ENCODE measurements at places on chromosomes 3 and 15.

DNA sequence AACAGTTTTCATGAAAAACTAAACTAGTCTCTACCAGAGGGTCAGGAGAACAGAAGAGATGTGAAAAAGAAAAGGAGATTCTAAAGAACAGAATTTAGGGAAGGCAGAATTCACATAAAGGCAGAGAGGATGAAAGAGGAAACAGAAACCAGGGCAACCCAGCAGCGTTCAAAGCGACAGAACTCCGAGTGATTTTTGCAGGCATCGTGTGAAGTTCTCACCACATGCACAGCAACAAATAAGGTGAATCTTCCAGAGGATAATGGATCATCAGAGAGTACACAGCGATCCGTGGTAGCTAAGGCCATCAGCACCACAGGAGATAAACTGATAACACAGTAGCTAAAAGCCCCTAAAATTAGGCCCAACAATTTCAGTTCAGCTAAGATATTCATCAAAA lies 250.8 kb upstream of the THBS1 start:
- no peak for DNase-seq

GRCh38 chr3:151037746-151038477 lies 47.6 kb upstream of the MED12L start:
- DNase-seq, result no peak

DNA sequence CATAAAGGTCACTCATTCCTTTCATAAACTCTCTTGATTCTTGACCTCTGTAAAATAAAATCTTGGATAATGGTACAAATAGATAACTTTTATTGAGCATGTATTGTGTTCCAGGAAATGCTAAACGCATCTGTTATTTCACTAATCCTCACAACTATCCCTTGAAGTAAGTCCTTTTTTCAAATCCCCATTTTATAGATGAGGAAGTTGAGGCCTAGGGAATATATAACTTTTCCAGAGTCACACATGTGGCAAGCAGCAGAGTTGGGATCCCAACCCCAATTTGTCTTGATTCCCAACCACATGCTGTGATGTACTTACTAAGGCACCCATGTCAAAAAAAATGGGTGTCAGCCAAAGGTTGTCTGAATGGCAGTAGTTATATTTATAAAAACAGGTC lies 6.3 kb downstream of the VPS39 start:
- no peak for DNase-seq

GRCh38 chr3:3209714-3210113 lies 30.2 kb upstream of the CRBN start:
- no peak for DNase-seq

DNA sequence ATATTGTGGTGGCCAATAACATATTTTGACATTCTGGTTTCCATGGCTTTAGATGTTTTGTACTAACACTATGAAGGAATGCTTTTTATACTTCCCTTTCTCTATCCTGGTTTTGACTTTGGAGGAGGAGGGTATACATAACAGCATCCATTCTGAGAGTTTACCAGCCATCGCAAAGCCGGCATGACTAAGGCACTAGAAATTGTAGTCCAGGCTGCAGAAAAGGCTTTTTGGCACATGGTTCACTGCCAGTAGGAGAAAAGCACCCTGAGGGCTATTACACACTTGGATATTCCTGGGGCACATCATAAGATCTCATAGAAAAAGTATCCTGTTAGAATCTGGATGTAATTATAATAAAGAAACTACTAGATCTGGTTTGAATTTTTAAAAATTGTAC lies 101.8 kb downstream of the STT3B start:
- no peak for DNase-seq

DNA sequence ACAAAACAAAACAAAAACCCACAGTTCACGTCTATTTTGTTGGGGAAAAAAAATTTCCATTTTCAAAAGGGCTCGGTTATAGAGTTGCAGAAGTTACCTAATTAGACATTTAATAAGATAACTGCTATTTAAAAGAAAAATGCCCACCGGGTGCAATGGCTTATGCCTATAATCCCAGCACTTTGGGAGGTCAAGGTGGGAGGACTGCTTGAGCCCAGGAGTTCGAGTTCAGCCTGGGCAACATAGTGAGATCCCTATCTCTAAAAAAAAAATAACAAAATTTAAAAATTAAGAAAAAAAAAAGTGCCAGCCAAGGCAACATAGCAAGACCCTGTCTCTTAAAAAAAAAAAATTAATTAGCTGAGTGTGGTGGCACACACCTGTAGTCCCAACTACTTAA lies 19.2 kb downstream of the SEC11A start:
- DNase-seq, result no peak

GRCh38 chr15:31248951-31249350 lies 77.7 kb upstream of the KLF13 start:
- DNase-seq, result no peak

GRCh38 chr3:106428565-106428994 lies 559.8 kb upstream of the CBLB start:
- no peak for DNase-seq

DNA sequence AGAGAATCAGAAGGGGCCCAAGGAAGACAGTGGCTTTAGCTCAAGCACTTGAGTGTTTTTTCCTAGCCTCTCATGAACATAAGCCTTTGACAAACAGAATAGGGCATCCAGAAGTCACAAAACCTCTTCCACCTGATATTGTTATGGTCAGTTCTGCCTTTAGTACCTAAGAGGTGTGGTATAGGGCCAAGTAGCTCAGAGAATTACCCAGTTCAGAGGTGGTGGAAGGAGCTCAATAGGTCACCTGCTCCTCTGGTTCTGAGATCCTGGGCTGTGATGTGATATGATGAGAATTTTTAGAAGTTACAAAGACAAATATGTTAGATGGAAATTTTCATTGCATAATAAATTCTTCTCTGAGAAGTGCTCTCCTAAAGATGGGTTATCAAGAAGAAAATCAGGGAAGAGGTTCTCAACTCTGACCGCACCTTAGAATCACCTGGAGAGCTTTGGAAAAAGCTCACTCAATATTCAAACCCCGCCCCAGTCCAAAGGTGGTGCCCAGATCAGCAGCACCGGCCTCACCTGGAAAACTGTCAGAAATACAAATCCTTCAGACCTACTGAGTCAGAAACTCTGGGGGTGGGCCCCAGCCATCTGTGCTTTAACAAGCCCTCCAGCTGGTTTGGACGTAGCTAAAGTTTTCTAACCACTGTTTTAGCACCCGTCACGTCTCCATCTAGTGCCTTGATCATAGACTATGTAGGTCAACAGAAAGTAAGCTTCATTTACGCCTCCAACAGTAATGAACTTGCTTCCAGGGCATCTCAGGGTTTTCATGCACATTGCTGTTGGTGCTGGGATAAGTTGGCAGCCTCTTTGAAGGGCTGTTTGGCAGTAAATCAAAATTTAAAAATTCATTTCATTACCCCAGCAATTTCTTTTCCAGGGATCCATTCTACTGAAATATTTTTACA lies 101.3 kb downstream of the MYH15 start:
- no peak for DNase-seq

DNA sequence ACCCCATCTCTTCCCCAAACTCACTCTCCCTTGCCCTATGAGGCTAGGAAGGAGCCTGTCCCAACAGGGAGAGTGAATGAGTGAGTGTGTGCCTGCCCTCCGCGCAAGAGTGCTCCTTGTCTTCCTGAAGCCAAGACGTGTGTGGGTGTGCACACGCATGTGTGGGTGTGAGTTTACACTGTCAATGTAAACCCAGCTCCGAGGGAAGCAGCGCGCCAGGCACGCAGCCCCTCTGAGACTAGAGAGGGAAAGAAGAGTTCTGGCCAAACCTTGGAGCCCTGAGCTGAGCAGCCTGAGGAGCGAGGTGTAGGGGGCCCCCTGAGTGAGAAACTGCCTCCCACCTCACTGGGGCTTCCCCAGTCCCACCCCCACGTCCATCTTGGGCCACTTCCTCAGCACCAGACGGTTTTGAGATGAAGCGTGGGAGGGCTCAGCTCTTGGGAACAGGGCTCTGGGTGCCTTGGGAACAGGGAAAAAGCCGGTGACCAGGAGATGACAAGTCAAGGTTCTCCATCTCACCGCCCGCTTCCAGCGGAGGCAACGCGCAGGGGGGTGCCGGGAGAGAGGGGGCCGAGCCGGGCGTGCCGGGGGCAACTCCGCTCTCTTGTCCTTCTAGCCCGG lies 5.1 kb downstream of the MECOM start:
- DNase-seq, result no peak

DNA sequence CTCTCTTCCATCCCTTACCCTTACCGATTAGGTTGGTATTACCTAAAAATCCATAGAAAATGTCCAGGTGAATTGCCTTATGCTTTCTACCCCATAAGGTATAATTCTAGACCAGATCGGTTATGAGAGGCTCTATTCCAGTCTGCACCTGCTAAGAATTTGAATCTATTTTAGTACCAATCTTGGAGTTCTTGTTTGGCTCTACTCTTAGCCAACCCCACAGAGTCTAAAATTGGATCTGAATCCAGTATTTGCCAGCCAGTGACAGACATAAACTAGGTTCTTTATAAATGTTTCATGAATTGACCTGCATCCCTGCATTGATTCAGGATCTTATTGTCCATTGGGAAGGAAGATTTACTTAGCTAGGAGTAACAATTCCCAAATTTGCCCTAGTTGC lies 6.5 kb downstream of the KLHL24 start:
- no peak for DNase-seq

DNA sequence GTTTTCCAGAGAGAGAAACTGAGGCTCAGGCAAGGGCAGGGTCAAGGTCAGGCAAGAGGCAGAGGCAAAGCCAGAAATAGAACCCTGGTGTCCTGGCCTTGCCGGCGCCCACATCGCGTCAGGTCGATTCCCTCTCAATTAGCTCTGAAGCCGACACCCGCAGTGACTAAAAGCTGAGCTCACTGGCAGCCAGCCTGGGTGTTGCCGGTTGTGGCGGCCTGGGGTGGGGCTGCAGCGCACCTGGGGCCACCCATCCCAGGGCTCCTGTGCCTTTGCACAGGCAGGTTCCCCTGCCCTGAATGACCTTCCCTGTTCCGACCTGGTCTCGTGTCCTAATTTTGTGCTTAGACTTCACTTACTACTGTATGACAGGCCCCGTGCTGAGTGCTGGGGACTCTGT lies 6.2 kb downstream of the SEMA3F start:
- DNase-seq, result no peak

DNA sequence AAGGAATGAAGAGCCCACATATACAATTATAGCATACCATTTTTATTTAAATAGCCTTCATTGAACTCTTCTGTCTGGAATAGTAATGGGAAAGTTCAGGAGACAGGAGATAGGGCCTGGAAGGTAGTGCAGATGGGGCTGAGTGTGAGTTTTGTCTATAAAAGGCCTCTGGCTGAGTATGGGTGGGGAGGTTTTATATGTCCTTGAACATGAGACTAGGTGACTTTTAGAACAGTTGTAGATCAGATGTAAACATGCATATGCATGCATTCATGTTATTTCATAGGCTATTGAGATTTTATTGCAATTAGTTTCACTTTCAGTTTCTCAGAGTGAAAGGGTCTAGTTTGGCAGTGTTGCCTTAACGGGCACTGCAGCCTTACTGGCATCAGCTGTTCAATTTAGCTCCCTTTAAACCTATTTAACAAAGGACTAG lies 27.1 kb downstream of the CGGBP1 start:
- peak; percentile 74 for DNase-seq

DNA sequence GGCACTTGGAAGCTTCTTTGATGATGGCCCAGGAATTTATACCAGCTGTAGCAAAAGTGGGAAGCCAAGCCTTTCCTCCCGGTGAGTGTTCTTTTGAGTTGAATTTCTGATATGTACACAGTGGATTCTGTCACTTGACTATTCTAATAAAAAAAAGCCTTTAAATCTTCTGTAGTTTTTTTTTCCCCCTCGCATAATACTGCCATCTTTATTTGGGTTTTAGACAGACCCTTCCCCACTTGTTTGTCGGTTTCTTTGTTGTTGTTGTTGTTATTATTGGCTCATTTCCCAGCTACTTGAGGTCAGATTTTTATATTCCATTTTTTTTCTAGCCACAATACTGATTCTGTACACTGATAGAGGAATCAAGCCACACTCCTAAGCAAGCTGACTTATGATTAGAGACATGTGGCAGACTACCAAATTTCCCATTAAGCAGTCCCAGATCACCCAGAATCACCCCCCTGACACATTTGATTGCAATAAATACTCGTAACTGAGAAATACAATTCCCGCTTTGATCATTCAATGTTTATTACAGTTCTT lies 122.4 kb upstream of the IL12A start:
- no peak for DNase-seq

DNA sequence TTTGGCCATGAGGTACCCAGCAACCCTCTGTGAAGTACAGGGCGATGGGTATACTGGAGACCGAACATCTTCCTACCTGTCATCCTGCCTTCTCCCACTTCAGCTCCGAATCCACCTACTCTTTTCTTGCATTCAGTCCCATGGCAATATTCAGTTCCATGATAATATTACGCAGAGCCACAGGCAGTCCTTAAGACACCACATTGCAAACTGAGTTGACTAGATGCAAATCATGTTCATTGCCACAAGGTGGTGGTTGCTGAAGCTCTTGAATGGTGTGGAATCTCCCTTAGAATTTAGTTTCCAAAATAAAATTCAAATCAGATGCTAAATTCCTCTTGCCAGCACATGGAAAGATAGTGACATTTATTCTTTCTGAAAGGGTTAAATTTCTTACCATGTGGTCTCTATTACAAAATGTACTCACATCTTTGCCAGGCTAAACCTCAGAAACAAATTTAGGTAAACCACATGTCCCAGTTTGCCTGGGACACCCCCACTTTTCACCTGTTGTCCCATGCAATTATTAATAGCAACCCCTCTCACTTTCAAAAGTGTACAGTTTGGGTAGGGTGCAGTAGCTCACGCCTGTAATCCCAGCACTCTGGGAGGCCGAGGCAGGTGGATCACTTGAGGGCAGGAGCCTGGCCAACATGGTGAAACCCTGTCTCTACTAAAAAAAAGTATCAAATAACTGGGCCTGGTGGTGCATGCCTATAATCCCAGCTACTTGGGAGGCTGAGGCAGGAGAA lies 1.7 kb upstream of the NME9 start:
- no peak for DNase-seq

All from NCI-H1417 (cell line).